ENCODE measurements at places on chromosomes 2 and 18. TPM values are rescaled to one million over a fixed set of nuclear protein-coding genes. Genes with fewer than 3 reads are reported as not detected.

Gene SLC14A1
- 0.39 TPM for total RNA-seq

Gene NEURL3
- not detected for total RNA-seq

Gene ATP8B1
- total RNA-seq: 10.2 TPM

Gene CHRNG
- total RNA-seq: not detected

Gene PECR
- 18.3 TPM for total RNA-seq

DNA sequence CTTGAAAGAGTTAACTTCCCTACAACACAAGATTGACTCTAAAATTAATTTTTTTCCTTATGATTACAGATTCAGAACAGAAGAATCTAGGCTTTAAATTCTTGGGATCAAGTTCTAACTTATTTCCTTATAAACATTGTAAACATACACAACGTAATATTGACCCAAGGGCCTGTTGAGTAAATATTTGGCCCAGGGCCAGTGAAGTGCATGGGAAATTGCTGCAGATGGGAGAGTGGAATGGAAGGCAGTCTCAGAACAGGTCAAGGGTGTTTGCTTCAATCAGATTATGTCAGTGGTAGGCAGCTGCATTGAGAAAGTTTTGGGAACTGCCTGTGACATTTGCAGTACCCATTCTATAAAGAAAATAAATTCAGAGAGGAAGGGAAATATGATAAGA, 137.6 kb downstream of the MYO1B start:
- no peaks in the 10 kb centered on the region for H3K4me1 ChIP-seq
- DNase-seq: no peak
- no peak overlapping the region for H3K27ac ChIP-seq
- H3K36me3 ChIP-seq: no peaks in the 10 kb centered on the region
- no peaks in the 10 kb centered on the region for H3K27me3 ChIP-seq

- H3K4me3 ChIP-seq: no peak overlapping the region
- no peaks in the 10 kb centered on the region for H3K4me1 ChIP-seq
- H3K27me3 ChIP-seq: no peaks in the 10 kb centered on the region
These were observed 22.0 kb upstream of the TGIF1 start for GRCh38 chr18:3427944-3428343.

GRCh38 chr2:212957624-212958023, 193.8 kb downstream of the IKZF2 start:
- peak overlapping the region; percentile 67 for H3K27ac ChIP-seq
- H3K36me3 ChIP-seq: no peaks in the 10 kb centered on the region
- H3K4me1 ChIP-seq: no peaks in the 10 kb centered on the region
- no peaks in the 10 kb centered on the region for H3K27me3 ChIP-seq
- no peak overlapping the region for H3K4me3 ChIP-seq

- no peaks in the 10 kb centered on the region for H3K27me3 ChIP-seq
- H3K36me3 ChIP-seq: no peaks in the 10 kb centered on the region
- peaks cover 29% of the 10 kb centered on the region for H3K4me1 ChIP-seq
- no peak overlapping the region for H3K4me3 ChIP-seq
These were observed 184.8 kb upstream of the SP5 start for GRCh38 chr2:170530284-170530745.

DNA sequence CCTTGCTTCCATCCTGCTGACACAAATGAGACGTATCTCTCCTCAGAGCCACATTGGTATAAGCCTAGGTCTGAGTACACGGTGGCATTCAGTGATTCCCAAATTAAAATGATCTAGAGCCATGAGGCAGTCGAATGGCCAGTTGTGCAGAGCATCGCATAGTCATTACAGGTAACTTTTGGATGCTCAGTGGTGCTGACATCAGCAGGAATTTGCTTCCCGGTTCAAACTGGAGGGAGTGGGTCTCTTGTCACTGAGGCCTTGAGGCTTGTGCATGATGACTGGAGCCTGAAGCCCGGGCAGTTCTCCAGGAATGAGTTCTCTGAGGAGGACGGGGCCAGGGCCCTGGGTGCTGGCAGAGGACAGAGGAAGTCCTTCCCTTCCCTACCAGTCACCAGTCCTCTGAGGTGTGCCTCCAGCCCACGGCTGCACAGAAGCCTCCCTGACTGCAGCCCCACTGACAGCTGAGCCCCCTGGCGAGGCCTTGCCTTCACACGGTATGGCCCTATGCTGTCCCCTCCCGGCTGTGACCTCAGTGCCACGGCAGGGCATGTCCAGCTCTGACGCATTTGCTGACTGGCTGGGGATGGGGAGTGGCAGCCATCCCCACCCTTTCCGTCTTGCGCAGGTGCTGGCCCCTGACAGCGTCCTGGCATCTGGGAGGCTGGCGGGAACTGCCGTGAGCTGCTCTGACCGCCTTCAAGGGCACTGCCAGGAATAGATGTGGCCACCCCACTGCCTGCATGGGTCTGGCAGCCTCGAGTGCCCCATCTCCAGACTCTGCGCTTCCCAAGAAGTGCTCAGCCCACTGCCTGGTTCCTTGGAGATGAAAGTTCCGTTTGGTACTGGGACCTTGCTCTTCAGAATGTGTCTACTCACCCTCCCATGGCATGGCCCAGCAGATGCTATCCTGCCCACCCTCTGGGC, 117.4 kb downstream of the CELF4 start:
- H3K4me3 ChIP-seq: no peak overlapping the region
- H3K27ac ChIP-seq: no peak overlapping the region
- no peaks in the 10 kb centered on the region for H3K27me3 ChIP-seq

DNA sequence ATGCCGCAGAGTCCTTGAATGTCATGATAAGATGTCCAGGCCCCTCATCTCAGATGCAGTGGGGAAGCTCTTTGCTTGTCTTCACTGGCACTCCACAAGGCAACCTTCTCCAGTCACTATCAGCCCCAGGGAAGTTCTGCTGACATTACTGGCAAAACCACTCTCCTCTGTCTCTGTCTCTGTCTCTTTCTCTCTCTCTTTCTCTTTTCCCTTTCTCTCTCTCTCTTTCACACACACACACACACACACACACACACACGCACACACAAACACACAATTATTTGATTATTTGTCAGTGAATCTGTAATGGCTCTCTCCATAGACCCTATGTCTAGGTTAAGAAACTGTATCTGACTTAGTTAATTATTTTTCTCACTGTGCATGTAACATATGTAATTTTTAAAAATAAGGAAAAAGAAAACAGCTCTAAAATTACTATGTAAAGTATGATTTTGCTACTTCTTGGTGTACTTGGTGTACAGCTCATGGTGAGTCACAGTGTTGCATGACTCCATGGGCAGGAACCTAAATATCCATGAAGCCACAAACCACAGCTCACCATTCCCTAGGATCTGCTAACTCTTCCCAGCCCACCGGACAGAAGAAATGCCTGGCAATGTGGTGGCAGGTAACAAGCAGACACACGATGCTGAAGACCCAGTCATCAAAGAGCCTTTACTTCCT, 594.9 kb upstream of the ID2 start:
- no peak overlapping the region for H3K27ac ChIP-seq
- no peaks in the 10 kb centered on the region for H3K27me3 ChIP-seq
- H3K4me1 ChIP-seq: no peaks in the 10 kb centered on the region
- DNase-seq: no peak

- H3K36me3 ChIP-seq: no peaks in the 10 kb centered on the region
- H3K4me1 ChIP-seq: peaks cover 27% of the 10 kb centered on the region
- peak; percentile 22 for DNase-seq
- H3K4me3 ChIP-seq: no peak overlapping the region
- H3K27ac ChIP-seq: peak overlapping the region; percentile 46
These were observed 321.4 kb downstream of the IRS1 start for GRCh38 chr2:226478109-226478809.

- no peak overlapping the region for H3K4me3 ChIP-seq
- no peak for DNase-seq
- H3K4me1 ChIP-seq: no peaks in the 10 kb centered on the region
- H3K27ac ChIP-seq: no peak overlapping the region
- no peaks in the 10 kb centered on the region for H3K27me3 ChIP-seq
These were observed 56.6 kb downstream of the UBE2E3 start for GRCh38 chr2:181036848-181037603.

DNA sequence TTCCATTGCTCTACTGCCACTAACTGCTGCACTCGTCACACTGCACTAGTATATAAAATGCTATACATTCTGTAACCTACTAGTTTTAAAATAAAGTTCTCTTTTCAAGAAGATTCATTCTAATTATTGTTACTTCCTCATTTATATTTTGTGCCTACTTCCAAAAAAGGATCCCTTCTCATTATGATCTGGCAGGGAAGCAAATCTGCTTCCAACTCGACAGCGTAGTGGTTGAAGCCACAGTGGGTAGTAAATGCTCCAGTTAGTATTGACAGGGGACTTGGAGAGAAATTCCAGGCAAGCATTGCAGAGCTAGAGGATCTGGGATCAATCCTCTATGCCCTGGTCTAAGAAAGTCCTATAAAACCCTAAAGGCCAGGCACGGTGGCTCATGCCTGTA, 53.3 kb upstream of the AP1S3 start:
- no peak for DNase-seq
- no peaks in the 10 kb centered on the region for H3K27me3 ChIP-seq
- H3K27ac ChIP-seq: no peak overlapping the region
- no peak overlapping the region for H3K4me3 ChIP-seq

DNA sequence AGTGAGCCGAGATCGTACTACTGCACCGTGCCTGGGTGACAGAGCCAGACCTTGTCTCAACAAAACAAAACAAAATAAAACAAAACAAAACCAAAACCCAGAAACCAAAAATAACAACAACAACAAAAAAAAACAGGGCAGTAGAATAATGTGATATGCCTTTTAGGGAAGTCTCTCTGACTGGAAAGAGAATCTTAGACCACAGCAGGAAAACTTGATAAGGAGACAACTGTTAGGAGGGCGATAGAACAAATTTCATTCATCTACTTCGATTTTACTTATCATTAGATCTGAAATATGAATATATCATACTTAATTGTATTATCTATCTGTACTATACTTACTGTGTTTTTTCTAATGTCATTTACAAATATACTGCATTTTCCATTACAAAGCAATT, 109.0 kb upstream of the CNTNAP5 start:
- DNase-seq: no peak
- no peaks in the 10 kb centered on the region for H3K36me3 ChIP-seq
- no peak overlapping the region for H3K4me3 ChIP-seq
- H3K27ac ChIP-seq: no peak overlapping the region
- no peaks in the 10 kb centered on the region for H3K27me3 ChIP-seq

DNA sequence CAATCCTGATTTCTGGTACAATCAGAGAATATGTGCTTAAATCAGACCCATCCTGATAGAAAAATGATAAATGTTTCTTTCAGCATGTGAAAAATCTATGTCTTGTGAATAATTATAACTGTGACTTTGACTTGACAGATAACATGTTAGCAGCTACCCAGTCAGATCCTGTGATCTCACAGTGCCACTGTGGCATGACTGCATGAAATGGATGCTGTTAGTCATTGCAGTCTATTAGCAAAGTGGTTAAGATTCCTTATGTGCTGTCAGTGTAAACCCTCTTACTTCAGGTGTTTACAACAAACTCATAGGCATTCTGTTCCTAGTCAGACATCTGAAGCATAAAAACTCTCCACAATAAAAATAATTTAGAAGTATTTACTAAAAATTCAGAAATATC, 244.6 kb upstream of the RND3 start:
- H3K36me3 ChIP-seq: no peaks in the 10 kb centered on the region
- no peaks in the 10 kb centered on the region for H3K4me1 ChIP-seq
- no peak overlapping the region for H3K27ac ChIP-seq
- H3K4me3 ChIP-seq: no peak overlapping the region
- H3K27me3 ChIP-seq: no peaks in the 10 kb centered on the region

DNA sequence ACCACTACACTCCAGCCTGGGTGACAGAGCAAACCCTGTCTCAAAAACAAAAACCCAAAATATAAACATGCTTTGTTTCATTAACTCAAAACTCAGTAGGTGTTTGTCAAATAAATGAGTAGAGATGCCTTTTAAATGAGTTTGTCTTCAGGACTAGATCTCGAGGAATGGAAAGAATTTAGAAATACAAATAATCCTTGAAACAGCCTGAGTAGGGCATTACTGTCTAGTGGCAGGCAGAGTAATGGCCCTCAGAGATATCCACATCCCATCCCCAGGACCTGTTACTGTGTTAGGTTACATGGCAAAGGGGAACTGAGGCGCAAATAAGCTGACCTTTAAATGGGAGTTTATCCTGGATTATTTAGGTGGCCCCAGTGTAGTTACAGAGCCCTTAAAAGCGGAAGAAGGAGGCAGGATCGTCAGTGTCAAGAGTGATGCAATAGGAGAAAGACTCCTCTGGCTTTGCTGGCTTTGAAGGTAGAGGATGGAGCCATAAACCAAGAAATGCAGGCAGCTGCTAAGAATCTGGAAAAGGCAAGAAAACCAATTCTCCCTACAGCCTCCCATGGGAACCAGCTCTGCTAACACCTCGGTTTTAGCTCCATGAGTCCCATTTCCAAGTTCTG, 63.0 kb downstream of the CABLES1 start:
- peaks cover 27% of the 10 kb centered on the region for H3K36me3 ChIP-seq
- H3K4me3 ChIP-seq: no peak overlapping the region
- no peak for DNase-seq
- H3K27me3 ChIP-seq: no peaks in the 10 kb centered on the region
- no peak overlapping the region for H3K27ac ChIP-seq

DNA sequence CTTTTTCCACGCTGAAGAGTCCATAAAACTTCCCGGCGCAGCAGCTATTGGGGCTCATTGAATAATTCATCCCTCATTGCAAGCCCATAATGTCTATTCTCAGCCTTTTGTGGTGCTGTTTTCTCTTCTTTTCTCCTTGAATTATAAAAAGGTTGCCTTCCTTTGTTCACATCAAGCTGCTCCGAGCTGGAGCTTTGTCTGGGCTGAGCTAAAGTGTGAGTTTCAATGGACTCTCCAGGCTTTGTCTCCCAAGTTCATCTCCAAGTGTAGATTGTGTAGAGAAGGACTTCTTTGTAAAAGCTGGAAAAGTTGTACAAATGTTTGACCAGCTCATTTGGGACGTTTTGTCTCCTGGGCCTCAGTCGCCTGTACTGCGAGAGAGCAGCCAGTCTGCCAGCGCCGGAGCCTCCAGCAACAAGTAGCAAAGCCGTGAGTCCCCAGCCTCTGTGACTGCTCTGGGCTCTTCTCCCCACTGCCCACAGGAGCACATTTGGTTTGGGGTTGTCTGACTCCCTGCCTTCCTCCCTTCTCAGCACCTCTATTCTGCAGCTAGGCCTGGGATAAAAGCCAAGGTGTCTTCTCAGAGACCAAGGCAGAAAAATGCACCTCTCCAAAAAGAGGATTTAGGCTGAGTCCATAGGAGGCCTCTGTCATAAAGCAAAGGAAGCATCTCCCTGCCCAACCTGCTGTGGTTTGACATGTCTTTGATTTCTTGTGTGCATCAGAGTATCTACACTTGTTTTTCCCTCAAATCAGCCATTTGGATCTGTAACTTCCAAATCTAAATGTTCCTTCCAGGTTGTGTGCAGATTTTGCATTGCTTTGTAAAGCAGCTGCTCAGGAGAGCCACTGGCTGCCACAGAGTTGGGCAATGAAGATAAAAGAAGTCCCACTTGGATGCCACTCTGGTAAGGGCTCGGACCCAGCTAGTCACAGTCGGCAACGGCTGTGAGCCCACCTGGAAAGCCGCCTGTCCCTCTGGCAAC, 6.4 kb downstream of the PAX3 start:
- peaks cover 19% of the 10 kb centered on the region for H3K4me1 ChIP-seq
- H3K36me3 ChIP-seq: no peaks in the 10 kb centered on the region
- DNase-seq: no peak
- H3K4me3 ChIP-seq: no peak overlapping the region

Measured in tibial nerve (tissue), 4 donors.